ENCODE measurements at places on chromosomes 3 and 15. TPM values are rescaled to one million over a fixed set of nuclear protein-coding genes. Genes with fewer than 3 reads are reported as not detected.

Gene POLQ
- total RNA-seq = 0.42 TPM

Gene LNP1
- 11.4 TPM for total RNA-seq

Gene PSTPIP1
- total RNA-seq = 24.5 TPM

Gene CPNE9
- total RNA-seq = not detected

Gene STAG1
- 56.4 TPM for total RNA-seq

Gene PTH1R
- 5.6 TPM for total RNA-seq

Gene CHRM5
- total RNA-seq = not detected

Gene PYGO1
- 7.4 TPM for total RNA-seq

Gene VWA5B2
- total RNA-seq = not detected

Gene CSPG4
- total RNA-seq = 252 TPM

Gene SLC12A8
- total RNA-seq = 4.1 TPM

Gene GABRB3
- 0.54 TPM for total RNA-seq

Gene CKMT1B
- total RNA-seq = not detected

Gene CYP1A2
- total RNA-seq = not detected

Gene SAMD7
- total RNA-seq = not detected

Gene A4GNT
- total RNA-seq = not detected

Gene GOLGA6B
- total RNA-seq = not detected
